GM10248 (cell line): ENCODE measurements at places on chromosomes 5 and 9.

DNA sequence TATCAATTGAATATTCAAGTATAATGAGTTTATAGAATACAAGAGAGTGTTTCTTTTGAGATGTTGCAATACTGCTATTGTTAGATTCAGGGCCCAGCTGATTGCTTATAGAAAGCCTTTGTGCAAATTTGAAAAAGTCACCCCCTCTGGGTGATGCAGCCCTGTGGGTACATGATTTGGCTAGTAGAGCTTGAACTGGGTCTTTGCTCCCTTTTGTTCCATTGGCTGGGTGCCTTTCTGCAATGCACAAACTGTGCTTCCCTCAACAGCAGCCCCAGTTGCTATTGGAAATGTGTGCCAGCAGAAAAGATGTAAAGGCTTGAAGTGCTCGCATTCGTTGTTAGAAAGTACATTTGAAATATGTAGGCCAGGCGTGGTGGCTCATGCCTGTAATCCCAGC, 61.8 kb upstream of the CEMIP2 start:
- no peak for DNase-seq

DNA sequence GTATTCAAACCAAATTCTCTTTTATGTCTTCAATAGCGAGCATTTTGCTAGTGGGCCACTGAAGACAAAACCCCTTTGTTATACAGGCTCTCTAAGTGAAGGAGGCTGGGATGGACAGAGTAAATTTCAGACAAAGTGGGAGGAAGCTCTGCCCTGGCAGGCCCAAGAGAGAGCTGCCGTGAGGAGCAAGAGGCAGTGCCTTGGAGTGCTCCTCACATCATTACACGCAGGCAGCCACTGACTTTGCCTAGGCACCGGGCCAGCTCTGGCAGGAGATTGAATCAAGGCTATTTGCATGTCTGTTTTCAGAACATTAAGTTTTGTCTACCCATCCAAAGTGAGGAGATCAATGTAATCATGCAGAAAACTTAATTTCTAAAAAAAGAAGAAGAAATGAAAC, 167.7 kb downstream of the CCDC192 start:
- DNase-seq, result no peak

GRCh38 chr9:97237951-97238889, 69.2 kb upstream of the CCDC180 start:
- peak; percentile 36 for DNase-seq

- DNase-seq, result no peak
Measured at GRCh38 chr5:77669677-77670076, 31.2 kb upstream of the OTP start.

DNA sequence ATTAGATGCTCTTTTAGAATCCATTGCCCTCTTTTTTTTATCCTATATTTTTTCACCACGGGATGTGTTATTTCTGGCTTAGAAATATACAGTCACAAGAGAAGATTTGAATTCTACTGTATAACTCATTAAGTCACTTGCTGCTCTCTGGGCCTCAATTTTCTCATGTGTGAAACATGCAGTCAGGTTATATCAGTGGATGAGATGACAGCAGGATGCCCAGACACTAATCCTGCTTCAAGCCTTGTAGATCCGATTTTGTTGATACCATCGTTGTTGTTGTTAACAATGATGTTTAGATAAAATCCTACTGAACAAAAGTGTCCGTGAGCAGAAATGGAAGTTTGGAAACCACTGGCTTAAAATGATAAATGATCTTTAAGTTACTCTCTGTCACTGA, 421.9 kb upstream of the DMAC1 start:
- no peak for DNase-seq

DNA sequence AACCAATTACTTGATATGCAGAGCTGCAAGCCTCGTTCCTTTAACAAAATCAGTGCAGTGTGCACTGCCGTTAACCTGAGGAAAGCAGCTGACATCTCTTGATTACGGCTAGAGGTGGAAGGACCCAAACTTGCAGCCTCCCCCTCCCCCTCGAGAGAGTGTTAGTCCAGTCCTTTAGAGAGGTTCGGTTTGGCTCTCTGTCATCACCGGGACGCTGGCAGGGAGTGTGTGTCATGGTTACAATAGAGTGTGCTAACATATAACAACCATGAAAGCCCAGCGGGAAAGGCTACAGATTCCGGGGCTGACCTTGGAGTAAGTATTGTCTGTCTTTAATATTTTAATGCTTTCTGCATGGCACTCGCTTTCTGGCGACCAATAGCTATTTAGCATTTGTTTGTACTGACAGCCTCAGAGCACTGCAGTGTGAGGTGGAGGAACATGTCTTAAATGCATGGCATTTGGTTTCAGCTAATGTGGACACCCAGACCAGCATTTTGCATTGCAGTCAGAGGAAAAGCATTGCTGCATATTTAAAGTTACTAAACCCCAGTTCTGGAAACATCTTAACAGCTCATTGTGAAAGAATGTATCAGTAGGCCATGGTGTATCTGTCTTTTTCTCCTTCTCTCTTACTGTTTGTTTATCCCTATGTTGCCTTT, 237.5 kb downstream of the CD180 start:
- DNase-seq, result no peak

- DNase-seq, result no peak
Measured at GRCh38 chr9:89612566-89613278, 7.9 kb downstream of the GADD45G start.

DNA sequence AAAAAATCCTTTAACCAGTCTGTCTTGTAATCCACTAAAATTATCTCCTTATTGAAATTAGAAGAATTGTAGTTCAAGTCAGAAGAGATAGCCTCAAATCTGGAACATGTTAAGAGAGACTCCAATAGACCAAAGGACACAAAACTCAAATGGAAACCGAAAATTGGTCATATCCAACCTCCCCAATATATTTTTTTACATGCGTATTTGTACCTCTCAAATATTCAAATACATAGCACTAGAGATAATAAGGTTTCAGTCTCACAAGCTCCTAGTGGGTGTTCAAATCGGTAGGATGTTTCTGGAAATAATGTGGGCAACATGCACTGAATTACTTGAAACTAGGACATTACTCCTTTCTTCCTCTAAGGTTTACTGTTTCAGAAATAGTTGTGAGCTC, 33.5 kb downstream of the EPB41L4A start:
- DNase-seq, result no peak

DNA sequence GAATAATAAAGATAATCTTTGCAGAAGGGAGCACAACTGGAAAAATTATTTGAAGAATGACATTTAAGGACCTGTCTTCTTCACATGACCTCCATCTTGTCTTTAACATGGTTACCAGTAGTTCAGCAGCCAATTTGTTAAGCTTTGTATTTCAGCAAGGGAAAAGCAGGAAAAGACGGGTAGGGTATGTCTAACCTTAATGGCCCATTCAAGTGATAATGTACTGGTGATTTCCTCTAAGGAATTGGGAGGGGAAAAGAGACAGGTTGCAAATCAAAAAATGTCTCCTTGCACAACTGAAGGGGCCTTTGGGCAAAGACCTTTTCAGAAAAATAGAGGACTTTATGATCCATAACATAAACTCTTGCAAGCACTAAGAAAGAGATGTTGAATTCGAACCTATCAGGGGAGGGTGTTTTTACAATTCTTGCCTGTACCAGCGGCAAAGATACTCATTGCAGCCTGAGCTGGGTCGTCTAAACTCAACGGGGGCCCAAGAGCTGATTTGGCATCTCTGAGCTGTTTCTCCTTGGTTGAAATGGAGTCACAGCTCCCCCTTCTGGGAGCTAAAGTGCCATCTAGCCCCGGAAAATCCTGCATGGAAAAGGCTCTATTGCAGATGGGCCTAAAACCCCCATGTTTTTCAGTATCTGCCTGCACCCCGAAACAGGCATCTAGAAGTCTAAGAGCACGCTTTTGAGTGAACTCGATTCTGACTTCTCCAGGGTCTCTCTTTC, 3.8 kb downstream of the BRINP1 start:
- DNase-seq, result no peak

DNA sequence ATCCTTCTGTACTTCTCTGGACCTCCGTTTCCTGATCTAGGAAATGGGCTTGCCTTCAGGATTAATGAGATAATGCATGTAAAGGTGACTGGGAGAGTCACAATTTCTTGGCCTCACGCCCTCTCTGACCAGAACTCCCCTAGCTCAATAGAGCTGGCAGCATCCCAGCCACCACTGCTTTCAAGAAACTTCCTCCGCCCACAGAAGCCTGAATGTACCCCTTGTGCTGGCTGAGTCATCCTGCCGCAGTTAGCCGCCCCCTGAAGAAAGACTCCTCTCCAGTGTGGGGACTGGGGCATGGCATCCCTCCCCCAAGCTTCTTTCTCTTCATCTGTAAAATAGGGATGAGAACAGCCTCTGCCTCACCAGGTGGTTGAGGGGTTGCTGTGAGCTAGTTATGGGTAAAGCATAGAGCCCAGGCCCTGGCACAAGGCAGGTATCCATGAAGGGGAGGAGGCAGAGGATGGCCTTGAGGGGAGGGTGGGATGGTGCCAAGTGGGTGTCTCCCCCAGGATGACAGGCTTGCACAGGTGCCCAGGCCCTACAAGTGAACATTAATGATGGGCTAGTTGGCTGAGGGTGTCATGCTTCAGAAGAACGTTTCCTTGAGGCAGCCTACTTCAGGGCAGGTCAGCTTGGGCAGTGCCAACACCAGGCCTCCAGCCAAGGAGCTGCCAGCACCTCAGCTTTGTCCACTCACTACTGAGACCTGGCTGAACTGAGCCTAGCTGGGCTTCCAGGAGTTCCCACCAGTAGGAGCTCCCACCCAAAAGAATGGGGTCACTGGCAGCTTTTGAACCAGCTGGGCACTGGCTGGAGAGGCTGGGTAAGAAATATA, 3.4 kb downstream of the PDLIM4 start:
- DNase-seq, result peak; percentile 46

- no peak for DNase-seq
Measured at GRCh38 chr5:6084376-6084775, 294.0 kb downstream of the MED10 start.

DNA sequence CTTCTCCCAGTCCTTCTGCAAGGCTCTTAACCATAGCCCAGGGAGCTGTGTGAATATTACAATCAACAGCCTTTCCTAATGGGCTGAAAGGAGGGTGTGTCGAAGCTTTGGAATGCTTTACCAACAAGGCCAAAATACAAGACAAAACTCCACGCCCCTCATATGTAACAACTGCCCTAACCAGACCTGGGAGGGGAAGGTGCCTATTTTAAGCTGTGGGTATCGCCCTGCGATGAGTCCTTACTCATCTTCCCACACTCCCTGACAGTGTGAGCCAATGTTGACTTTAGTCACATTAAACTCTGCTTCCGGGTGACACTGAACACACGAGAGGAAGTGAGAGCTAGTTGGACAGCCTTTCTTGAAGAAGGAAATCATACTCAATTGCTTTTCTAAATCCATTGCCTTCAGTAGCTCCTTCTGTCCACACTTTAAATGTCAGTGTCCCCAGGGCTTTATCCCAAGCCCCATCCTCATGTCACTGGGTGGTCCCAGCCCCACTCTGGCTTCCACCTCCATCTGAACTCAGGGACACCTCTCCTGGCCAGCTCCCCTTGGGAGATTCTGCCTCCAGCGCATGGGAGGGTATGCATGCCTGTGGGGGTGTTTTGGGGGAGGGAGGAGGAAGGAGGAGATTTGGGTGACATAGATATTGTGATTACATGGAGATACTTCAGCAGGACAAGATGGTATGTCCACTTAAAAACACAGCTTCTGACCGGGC, 6.5 kb upstream of the TBC1D9B start:
- peak; percentile 46 for DNase-seq

GRCh38 chr9:85056203-85056572, 386.7 kb downstream of the NTRK2 start:
- peak; percentile 26 for DNase-seq

GRCh38 chr9:30522061-30522460, 1862.4 kb upstream of the ACO1 start:
- no peak for DNase-seq

GRCh38 chr9:116160676-116161571, 7.3 kb downstream of the PAPPA start:
- no peak for DNase-seq
